Activated CD8-positive, alpha-beta memory T cell treated with anti-CD3 and anti-CD28 coated beads for 4 hours (primary cell): ENCODE measurements at places on chromosomes 16 and 17.

DNA sequence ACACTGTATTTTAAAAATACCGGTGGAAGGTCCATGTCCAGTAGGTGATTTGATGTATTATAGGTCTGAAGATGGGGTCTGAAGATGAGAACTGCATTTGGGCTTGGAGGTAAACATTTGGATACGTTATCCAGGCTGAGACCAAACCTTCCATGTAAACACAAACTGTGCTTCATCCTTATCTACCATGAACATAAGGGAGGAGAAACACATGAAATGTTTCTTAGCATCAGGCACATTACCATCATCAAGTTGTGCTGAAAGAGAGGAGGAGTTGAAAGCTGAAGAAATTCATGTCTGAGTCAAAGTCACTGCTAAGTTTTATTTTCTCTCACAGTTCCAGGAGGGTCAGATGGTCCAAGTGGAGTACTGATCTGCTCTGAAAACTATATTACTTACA is 11.4 kb downstream of the SF3B3 start:
- no peak for DNase-seq

GRCh38 chr16:89201439-89202377 is 1.4 kb upstream of the SLC22A31 start:
- DNase-seq = peak; percentile 36

DNA sequence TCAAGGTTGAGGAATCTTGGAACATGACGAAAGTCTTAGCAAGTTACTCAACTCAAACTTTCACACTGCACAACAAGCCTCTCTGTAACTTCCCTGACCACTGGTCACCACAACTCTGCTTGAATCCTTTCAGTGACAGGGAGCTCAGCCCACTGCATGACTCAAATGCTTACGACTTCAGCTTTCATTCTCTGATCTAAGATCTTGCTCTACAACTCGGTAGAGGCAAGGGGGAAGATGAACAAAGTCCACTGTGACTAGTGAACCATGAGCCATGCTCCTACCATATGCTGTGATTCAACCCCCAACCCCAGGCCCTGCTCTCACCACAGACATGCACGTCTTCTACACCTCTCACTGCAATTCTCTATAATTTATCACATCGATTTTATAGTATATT is 160.9 kb downstream of the SLC39A11 start:
- DNase-seq = no peak

GRCh38 chr17:14688134-14688533 is 387.3 kb downstream of the HS3ST3B1 start:
- no peak for DNase-seq

- no peak for DNase-seq
Measured at GRCh38 chr17:72639711-72640110, 452.8 kb downstream of the SLC39A11 start.

DNA sequence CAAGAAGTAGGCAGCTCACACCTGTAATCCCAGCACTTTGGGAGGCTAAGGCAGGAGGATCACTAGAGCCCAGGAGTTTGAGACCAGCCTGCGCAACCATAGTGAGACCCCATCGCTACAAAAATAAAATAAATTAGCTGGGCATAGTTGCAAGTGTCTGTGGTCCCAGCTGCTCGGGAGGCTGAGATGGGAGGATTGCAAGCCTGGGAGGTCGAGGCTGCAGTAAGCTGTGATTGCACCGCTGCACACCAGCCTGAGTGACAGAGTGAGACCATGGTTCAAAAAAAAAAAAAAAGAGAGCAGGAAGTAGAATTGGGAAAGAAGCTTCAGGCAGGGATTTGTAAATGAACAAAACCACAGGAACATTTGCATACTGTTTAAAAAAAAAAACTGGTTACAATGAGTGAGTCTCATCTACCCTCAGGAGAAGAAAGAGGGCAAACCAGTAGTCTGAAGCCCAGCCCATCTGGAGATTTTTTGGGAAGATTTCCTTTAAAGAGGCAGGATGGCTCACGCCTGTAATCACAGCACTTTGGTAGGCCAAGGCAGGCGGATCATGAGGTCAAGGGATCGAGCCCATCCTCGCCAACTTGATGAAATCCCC is 7.9 kb downstream of the MPV17L start:
- no peak for DNase-seq

DNA sequence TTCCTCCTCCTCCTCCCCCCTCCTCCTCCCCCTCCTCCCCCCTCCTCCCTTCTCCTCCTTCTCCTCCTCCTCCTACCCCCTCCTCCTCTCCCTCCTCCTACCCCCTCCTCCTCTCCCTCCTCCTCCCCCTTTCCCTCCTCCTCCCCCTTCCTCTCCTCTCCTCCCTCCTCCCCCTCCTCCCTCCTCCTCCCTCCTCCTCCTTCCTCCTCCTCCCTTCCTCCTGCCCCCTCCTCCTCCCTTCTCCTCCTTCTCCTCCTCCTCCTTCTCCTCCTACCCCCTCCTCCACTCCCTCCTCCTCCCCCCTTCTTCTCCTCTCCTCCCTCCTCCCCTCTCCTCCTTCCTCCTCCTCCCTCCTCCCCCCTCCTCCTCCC is 6.6 kb upstream of the PDP2 start:
- no peak for DNase-seq

GRCh38 chr16:71916397-71916920 is 21.1 kb downstream of the IST1 start:
- DNase-seq = no peak

DNA sequence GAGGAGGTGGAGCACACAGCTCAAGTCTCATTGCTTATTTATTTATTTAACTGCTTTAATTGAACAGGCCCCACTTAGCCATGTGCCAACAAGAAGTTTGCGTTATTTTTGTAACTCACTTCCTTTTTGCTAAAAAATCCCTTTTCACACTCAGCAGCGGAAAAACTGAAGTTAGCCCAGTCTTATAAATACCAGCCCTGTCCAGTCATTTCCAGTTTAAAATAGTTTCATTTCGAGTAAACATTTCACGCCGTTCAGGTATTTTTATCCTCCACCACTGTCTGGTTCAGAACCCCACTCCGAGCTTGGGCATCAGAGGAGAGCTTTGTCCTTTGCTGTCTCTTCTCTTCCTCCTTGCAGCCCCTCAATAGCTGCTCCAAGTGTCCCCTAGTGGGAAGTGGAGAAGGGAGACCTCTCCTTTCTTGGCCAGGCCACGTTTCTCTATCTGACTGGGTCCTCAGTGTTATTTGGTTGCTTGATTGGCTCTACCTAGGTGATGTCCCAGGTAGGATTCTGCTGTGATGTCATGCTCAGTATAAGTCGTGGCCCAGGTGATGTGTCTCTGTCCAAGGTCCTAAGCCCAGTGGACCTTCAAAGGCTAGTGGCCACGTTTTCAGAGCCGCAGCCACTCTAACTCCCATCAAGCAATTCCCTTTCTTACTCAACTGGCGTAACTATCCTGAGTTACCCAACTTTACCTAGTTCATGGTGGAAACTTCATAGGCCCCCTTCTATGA is 53.0 kb upstream of the GAS7 start:
- DNase-seq = no peak

- DNase-seq = no peak
Measured at GRCh38 chr16:31292704-31293103, 32.9 kb downstream of the ITGAM start.

- DNase-seq = no peak
Measured at GRCh38 chr16:84618581-84619460, 943 bp upstream of the COTL1 start.

DNA sequence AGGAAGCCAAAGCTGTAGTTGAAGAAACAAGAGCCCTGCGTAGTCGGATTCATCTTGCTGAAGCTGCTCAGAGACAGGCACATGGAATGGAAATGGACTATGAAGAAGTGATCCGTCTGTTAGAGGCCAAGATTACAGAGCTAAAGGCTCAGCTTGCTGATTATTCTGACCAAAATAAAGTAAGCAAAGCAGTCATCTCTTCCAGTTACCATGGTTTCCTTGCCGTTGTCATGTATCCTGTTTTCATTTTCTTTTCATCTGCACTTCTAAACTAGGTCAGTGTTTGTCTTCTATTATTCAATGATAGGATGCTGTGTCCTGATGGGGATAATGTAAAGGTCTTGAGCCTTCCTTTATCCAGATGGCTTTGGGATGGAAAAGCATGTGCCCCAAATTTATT is 104.3 kb downstream of the STXBP4 start:
- DNase-seq = no peak

DNA sequence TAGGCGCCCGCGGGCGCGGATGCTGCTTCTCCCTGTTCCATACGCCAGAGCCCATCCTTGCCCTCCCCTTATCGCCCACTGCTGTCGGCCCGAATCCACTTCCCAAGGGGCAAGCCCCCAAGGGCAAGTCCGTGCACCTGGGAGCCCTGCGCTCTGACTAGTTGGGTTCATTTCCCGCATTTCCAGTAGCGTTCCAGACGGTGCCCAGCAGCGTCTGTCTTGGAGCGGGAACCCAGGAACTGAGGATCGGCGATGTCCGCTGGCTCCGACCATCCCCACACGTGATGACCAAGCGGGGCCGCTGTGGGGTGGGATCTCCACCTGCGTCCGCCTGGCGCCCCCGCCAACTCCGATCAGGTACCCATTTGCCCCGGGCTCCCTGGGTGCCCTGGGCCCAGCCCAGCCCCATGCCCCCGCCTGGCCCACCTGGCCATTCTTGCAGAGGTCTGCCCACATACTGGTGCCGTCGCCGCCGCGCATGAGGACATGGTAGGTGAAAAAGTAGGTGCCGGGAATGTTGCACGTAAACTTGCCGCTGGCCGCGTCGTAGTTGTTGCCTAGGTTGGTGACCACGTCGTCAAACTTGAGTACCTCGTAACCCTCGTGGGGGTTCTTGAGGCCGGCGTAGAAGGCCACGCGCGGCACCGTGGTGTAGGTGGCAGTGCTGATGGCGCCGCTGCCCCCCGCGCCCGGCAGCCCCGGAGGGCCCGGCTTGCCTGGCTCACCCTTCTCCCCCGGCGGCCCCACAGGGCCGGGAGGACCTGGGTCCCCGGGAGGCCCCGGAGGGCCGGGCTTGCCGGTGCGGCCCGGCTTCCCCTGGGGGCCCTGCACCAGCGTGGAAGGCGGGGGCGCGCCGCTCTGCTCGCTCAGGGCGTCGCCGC is 837 bp downstream of the C1QL1 start:
- no peak for DNase-seq

DNA sequence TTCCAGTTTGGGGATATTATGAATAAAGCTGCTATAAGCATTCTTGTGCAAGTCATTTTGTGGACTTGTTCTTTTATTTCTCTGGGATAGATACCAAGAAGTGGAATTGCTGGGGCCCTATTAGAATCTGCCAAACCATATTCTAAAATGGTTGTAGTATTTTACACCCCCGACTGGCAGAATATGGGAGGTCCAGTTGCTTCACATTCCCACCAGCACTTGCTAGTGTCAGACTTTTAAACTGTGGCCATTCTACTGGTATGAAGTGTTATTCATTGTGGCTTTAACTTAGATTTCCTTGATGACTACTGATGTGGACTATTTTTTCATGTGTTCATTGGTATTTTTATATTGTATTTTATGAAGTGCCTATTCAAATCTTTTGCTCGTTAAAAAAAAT is 18.1 kb upstream of the NUP93 start:
- DNase-seq = no peak

DNA sequence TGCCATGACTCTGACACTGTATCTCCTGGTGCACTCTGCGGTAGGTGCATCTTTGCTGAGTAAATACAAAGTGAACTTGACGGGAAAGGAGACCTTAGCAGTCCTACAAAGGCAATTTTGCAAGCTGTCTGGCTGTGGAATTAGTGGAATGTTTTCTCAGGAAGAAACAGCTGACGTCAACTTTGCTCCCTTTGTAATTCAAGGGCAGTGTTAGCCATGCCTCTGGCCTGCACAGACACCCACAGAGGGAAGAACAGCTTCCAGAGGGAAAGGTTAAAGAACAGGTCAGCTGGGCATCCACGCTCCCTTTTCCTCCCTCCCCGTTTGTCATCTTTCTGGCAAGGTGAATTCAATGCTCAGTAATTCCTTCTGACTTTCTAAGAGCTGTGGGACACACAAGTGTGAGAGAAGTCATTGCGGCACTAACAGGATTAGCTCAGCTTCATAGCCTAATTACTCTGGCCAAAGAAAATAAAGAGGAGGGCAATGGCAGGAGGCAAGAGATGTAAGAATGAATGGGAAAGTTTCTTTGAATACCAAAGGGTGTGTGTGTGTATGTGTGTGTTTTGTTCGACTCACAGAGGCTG is 476.9 kb upstream of the GOT2 start:
- no peak for DNase-seq

- no peak for DNase-seq
Measured at GRCh38 chr17:71757156-71757555, 363.7 kb upstream of the SOX9 start.

DNA sequence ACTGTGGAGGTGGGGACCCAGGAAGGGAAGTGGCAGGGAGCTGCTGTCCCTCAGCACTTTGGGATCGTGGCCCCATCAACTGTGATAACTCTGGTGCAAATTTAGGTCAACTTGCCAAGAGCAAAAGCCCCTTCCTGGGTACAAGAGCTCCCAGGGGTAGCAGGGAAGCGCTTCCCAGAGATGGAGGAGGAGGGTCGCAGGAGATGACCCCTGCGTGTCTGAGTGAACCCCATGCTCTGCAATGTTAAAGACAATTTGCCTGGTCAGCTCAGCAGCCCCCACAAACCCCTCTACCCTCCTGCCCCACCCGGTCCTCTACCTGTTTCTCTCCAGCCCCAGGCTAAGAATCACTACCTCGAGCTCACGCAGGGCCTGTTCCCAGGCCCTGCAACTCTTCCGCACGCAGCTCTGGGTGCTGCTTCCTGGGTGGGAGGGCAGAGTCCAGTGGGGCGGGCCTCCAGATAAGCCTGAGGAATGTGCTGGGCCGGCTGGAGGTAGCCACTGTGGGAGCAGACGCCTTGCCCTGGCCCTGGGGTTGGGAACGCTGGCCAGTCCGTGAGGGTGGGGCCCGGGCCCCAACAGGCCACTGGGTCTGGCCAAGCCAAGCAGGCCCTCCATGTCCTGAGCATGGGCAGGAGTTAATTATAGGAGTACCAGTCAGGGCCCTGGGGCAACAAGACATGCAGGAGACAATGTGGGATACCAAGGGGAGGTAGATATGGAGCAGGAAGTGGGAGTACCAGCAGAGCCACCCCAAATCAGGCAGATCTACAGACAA is 6.1 kb downstream of the DOK4 start:
- no peak for DNase-seq

DNA sequence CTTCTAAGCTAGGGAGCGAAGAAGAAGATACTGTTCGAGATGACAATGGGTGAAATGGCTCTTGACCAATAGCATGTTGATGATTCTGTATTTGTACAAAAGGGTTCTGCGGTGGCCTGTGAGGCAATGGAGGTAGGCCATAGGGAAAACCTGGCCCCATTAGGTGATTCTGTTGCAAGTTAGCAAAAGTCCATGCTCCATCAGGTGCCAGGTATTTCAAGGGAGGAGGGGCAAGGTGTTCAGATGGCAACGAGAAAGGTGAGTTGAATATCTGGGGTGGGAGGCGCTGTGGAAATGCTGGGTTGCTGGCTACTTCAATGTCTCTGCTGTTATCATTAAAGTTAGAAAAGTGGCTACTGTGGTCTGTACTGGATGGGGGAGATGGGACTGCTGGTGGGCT is 62.8 kb downstream of the CACNG1 start:
- no peak for DNase-seq

DNA sequence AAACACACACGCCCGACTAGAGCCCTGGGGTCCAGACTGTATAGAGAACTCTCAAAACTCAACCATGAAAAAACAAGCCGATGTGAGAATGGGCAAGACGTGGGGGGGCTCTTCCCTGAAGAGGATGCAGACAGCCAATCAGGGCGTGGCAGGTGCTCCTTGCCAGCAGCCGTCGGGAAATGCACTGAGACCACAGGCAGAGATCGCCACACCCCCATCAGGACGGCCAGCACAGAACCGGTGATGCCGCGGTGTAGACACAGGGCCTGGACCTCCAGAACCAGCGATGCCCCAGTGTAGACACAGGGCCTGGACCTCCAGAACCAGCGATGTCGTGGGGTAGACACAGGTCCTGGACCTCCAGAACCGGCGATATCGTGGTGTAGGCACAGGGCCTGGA is 169.2 kb downstream of the LAT start:
- DNase-seq = no peak

- no peak for DNase-seq
Measured at GRCh38 chr17:81884520-81884919, 6.9 kb downstream of the ALYREF start.
